ENCODE measurements at places on chromosomes 4 and X.
A peak's percentile ranks its signal among the peaks of the same experiment; 100 is the strongest.

- no peaks in the 10 kb centered on the region for H3K27me3 ChIP-seq
- no peak overlapping the region for H3K4me3 ChIP-seq
- no peaks in the 10 kb centered on the region for H3K36me3 ChIP-seq
- no peak overlapping the region for H3K27ac ChIP-seq
Observed at GRCh38 chr4:13942977-13943376, 315.5 kb upstream of the BOD1L1 start.

DNA sequence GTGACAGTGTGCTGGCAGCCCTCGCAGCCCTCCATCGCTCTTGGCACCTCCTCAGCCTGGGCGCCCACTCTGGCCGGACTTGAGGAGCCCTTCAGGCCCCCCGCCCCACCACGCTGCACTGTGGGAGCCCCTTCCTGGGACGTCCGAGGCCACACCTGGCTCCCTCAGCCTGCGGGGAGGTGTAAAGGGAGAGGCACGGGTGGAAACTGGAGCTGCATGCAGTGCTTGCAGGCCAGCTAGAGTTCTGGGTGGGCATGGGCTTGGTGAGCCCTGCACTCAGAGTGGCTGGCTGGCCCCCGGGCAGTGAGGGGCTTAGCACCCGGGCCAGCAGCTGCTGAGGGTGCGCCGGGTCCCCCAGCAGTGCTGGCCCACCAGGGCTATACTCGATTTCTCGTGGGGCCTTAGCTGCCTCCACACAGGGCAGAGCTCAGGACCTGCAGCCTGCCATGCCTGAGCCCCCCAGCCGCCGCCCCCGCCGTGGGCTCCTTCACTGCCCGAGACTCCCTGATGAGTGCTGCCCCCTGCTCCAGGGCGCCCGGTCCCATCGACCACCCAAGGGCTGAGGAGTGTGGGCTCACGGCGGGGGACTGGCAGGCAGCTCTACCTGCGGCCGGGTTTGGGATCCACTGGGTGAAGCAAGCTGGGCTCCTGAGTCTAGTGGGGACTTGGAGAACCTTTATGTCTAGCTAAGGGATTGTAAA is 1672.7 kb upstream of the PCDH7 start:
- H3K27me3 ChIP-seq = no peaks in the 10 kb centered on the region

DNA sequence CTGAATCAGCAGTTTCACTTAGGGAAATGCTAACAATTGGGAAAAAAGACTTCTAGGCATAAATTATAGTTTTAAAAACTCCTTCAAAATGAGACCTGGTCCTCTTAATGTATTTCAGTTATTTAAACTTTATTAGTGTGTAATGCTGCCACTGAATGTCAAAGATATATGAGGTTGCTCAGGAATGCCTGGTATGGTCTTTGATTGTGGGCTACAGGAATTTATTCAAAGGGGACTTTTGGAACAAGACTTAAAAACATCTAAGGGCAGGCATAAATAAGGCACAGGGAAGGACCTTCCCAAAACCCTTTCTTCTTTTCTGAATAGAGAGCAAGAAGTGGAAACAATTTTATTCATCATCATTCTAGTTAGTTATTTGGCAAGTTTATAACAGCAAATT is 439.1 kb downstream of the TLL1 start:
- no peaks in the 10 kb centered on the region for H3K36me3 ChIP-seq
- H3K4me3 ChIP-seq = no peak overlapping the region
- H3K4me1 ChIP-seq = no peaks in the 10 kb centered on the region
- H3K27ac ChIP-seq = no peak overlapping the region
- H3K27me3 ChIP-seq = no peaks in the 10 kb centered on the region

GRCh38 chr4:146029147-146029546 is 90.5 kb upstream of the ZNF827 start:
- no peak for DNase-seq
- no peaks in the 10 kb centered on the region for H3K36me3 ChIP-seq
- H3K27ac ChIP-seq = no peak overlapping the region
- H3K4me1 ChIP-seq = peaks cover 4% of the 10 kb centered on the region

DNA sequence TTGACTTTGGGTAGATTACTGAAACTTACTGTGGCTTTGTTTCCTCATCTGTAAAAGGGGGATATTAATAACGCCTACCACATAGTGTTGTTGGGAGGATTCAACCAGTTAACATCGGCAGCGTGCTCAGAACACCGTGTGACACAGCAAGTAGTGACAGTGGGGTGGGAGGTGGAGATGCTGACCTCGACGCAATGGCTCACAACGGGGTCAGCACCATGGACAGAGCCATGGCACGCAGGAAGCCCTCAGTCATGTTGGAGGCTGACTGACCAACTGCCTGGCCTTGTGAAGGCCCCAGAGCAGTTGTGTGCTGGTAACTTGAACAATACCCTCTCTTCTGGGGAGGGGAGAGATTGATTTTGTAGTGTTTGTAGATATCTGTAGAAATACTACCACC is 93.2 kb downstream of the WFS1 start:
- no peaks in the 10 kb centered on the region for H3K36me3 ChIP-seq
- DNase-seq = peak; percentile 2
- H3K27ac ChIP-seq = no peak overlapping the region
- H3K4me1 ChIP-seq = no peaks in the 10 kb centered on the region
- no peak overlapping the region for H3K4me3 ChIP-seq

DNA sequence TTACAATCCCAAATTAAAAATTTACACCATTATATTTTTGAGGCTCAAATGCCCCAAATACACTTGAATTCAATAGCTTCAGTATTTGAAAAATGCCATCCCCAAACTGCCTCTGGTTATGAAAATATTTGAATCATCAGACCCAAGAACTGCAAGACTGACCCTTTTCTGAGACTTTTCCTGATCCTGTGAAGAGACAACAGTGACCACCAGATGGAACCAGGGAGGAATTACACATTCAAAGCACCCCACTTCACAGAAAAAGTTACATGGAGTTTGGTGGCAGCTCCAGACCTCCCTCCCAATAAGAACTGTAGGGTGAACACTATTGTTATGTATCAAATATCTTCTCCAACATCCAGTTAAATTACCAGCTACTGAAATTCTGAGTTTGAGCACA is 44.0 kb upstream of the SCD5 start:
- H3K36me3 ChIP-seq = peaks cover 24% of the 10 kb centered on the region
- DNase-seq = no peak
- H3K4me1 ChIP-seq = no peaks in the 10 kb centered on the region
- H3K27ac ChIP-seq = no peak overlapping the region

GRCh38 chr4:3630598-3631543 is 98.6 kb upstream of the LRPAP1 start:
- H3K27me3 ChIP-seq = peaks cover 12% of the 10 kb centered on the region
- H3K36me3 ChIP-seq = no peaks in the 10 kb centered on the region
- H3K4me1 ChIP-seq = no peaks in the 10 kb centered on the region
- H3K4me3 ChIP-seq = no peak overlapping the region
- H3K27ac ChIP-seq = no peak overlapping the region

- no peak overlapping the region for H3K27ac ChIP-seq
- no peak overlapping the region for H3K4me3 ChIP-seq
- H3K4me1 ChIP-seq = no peaks in the 10 kb centered on the region
- DNase-seq = no peak
- H3K27me3 ChIP-seq = no peaks in the 10 kb centered on the region
- peaks cover 2% of the 10 kb centered on the region for H3K36me3 ChIP-seq
Observed at GRCh38 chr4:40729555-40729954, 20.2 kb upstream of the NSUN7 start.

- H3K4me3 ChIP-seq = no peak overlapping the region
- no peaks in the 10 kb centered on the region for H3K4me1 ChIP-seq
Observed at GRCh38 chr4:58587856-58588255, 1477.7 kb upstream of the IGFBP7 start.

- no peaks in the 10 kb centered on the region for H3K27me3 ChIP-seq
- H3K27ac ChIP-seq = peak overlapping the region; percentile 1
- H3K36me3 ChIP-seq = peaks cover 85% of the 10 kb centered on the region
- H3K4me1 ChIP-seq = peaks cover 11% of the 10 kb centered on the region
Observed at GRCh38 chr4:51906167-51906958, 63.4 kb downstream of the DCUN1D4 start.

DNA sequence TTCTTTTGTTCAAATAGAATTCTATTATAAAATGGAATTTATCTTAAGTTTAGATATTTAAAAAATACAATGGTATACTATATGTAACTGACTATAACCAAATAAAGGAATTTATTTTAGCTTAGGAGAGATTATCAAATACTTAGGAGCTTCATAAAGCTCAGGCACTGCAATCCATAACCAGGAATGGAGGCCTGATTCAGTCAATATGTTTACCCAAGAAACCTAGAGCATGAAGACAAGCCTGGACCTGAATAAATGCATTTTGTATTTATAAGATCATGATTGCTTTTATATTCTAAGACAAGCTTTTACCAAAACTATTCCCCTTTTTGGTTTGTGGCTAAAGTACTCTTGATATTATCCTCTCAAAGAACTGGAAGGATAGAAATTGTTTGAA is 742.6 kb downstream of the FAT4 start:
- no peaks in the 10 kb centered on the region for H3K4me1 ChIP-seq
- no peak for DNase-seq
- H3K27me3 ChIP-seq = no peaks in the 10 kb centered on the region
- no peak overlapping the region for H3K27ac ChIP-seq
- no peak overlapping the region for H3K4me3 ChIP-seq

DNA sequence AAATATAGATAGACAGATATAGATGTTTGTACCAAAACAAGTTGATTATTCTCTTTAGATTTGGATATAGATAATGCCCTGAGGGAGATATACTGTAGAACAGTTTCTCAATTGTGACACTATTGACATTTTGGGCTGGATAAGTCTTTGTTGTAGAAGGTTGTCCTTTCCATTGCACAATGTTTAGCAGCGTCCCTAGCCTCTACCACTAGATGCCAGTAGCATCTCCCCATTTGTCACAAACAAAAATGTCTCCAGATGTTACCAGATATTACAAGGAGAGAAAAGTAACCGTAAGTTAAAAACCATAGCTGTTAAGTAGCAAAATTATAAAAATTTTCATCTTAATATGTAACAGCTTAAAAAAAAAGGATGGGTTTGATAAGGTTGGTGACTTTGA is 2595.3 kb downstream of the ARAP2 start:
- no peak for DNase-seq
- no peaks in the 10 kb centered on the region for H3K4me1 ChIP-seq
- no peaks in the 10 kb centered on the region for H3K36me3 ChIP-seq

GRCh38 chrX:389021-389441 is 2.3 kb upstream of the PPP2R3B start:
- peaks cover 9% of the 10 kb centered on the region for H3K4me1 ChIP-seq
- H3K27ac ChIP-seq = no peak overlapping the region
- H3K4me3 ChIP-seq = no peak overlapping the region

GRCh38 chr4:7939377-7940108 is at the start of gene AFAP1:
AFAP1 (minus strand) TSS chr4:7939861; CDS start chr4:7872078, 67,783 bp downstream.
- H3K27me3 ChIP-seq = no peaks in the 10 kb centered on the region
- H3K4me3 ChIP-seq = peak within 1 kb of the TSS; percentile 40
- peak within 1 kb of the TSS; percentile 76 for H3K27ac ChIP-seq
- H3K4me1 ChIP-seq = peaks cover 21% of the 10 kb centered on the region

GRCh38 chr4:122663814-122664610 is 43.1 kb upstream of the IL21 start:
- H3K4me1 ChIP-seq = peaks cover 2% of the 10 kb centered on the region
- no peaks in the 10 kb centered on the region for H3K27me3 ChIP-seq
- H3K27ac ChIP-seq = no peak overlapping the region
- H3K4me3 ChIP-seq = no peak overlapping the region
- no peak for DNase-seq

DNA sequence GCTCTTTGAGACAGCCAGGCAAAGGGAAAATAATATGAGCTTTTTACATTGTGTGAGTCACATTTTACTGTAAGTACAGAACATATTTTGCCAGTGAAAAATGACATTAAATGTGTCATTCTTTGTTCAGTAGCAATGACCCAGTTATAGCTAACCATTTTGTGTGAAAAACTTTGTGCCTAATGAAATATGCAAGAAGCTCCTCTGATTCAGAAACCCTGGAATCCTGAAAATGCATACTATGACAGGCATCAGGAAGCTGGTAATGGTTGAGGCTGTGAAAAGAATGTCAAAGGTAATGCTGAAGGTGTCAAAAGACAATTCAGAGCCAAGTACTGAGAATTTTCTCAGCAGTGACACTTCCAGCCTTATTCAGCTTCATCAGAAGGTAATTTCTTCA is 549.5 kb upstream of the SMIM31 start:
- H3K4me3 ChIP-seq = no peak overlapping the region
- H3K36me3 ChIP-seq = no peaks in the 10 kb centered on the region
- no peaks in the 10 kb centered on the region for H3K4me1 ChIP-seq
- no peaks in the 10 kb centered on the region for H3K27me3 ChIP-seq
- no peak overlapping the region for H3K27ac ChIP-seq

DNA sequence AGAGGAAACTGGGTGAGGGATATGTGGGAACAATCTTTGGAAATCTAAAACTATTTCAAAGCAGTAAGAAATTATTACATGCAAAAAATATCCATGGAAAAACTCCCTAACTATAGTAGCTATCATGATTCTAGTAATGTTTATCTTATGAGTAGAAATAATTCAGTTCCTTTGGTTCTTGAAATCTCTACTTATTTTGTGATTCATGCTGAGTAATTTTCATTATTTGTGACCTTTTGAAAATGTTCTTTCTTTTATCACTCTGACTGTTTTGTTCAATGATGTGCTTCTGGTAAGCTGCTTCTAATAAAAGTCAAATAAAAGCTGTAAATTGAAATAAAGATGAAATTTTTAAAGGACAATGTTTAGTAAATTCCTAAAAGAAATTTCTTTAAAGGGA is 40.4 kb upstream of the MAGEB10 start:
- H3K4me3 ChIP-seq = no peak overlapping the region
- no peaks in the 10 kb centered on the region for H3K4me1 ChIP-seq

DNA sequence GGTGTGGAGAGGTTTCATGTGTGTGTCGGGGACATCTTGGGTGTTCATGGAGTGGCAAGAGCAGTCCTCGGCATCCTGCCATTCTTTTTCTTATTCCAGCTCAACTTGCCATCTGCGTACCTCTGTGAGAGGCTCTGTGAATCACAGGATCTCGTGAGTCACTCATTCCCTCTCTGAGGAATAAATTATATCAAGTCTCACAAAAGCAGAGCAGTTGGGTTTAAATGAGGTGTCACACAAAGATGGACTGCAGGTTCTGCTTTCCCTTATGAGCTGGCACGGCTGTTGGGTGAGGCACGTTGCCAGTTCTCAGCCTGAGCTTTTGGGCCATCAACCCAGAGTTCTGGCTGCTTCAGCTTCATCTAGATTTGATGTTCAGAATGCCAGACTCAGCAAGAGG is 6.8 kb upstream of the OCIAD2 start:
- H3K4me1 ChIP-seq = peaks cover 5% of the 10 kb centered on the region
- no peak overlapping the region for H3K27ac ChIP-seq
- H3K36me3 ChIP-seq = no peaks in the 10 kb centered on the region
- H3K27me3 ChIP-seq = no peaks in the 10 kb centered on the region
- DNase-seq = no peak
- no peak overlapping the region for H3K4me3 ChIP-seq

GRCh38 chr4:74206088-74206825 is 48.3 kb downstream of the MTHFD2L start:
- no peak overlapping the region for H3K27ac ChIP-seq
- DNase-seq = no peak
- H3K4me3 ChIP-seq = no peak overlapping the region
- no peaks in the 10 kb centered on the region for H3K27me3 ChIP-seq

GRCh38 chr4:108779958-108780357 is 17.1 kb upstream of the ETNPPL start:
- no peak for DNase-seq
- no peak overlapping the region for H3K4me3 ChIP-seq
- H3K27ac ChIP-seq = no peak overlapping the region
- H3K4me1 ChIP-seq = no peaks in the 10 kb centered on the region

All from naive thymus-derived CD8-positive, alpha-beta T cell (primary cell).